ENCODE measurements at places on chromosomes 1 and 21.

DNA sequence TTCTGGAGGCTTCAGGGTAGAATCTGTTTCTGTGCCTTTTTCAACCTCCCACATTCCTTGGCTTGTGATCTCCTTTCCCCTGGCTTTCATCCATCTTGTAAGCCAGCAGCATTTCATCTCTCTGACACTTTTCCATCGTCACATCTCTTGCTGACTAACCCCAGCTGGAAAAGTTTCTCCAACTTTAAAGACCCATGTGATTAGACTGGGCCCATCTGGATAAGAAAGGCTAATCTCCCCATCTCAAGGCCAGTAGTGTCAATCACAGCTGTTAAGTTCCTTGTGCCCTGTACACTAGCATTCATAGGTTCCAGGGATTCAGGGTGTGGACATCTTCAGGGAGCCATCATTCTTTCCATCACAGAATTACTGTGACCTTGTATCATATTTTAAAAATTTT lies 452.1 kb downstream of the TTLL7 start:
- no peak for DNase-seq

- no peak for DNase-seq
Observed at GRCh38 chr1:29210278-29211085, 20.3 kb downstream of the MECR start.

DNA sequence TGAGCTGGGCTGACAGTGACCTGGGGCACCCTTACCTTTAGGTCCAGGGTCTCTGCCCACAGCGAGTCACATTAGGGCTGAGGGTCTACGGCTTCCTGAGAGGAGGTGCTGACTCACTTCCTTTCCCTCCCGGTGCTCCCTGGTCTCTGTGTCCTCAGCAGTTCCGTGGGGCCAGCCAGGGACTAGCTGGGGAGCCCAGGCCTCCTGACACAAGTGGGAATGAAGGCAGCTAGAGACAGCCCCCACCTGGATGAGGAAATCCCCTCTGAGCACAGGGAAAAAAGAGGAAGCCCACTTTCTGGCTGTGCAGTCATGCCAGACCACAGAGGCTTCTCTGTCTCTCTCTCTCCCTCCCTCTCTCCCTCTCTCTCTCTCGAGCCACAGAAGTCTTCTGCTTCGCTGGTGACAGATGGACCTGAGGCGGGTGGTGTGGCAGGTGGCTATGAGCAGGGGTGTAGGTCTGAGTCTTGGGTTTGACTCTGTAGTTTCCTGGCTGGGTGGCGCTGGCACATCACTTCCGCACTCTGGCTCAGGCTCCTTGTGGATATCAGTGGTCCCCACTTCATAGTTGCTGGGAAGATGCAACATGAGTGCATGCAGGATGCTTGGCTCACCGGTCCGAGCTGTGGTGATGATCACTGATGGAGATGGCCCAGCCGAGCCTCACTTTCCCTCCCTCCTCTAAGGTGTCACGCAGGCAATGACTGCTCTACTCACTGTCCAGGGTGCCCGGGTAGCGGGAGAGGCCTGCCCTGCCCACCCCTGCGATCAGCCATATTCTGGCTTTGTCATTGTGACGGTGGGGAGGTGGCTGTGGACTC lies 3.5 kb downstream of the SLC66A1 start:
- no peak for DNase-seq

- DNase-seq: no peak
Observed at GRCh38 chr1:116712510-116712909, 41.7 kb upstream of the CD2 start.

DNA sequence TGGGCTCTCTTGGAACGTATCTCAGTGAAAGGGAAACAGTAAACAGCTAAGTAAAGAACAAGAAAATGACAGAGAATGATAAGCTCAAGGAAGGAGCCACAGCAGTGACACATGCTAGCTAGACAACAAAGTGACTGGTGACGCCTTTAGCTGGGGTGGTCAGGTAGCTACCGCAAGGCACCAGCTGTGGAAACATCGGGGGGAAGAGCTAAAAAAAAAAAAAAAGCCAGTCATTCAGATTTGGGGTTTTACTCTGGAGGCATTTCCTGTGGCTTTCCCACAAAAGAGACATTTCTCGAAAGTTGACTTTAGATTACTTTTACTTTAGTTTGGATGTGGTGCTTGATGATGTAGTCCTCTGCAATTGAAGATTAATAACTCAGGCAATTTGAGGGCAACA lies 2.1 kb downstream of the FHAD1 start:
- DNase-seq: no peak

GRCh38 chr1:207431508-207431907 lies 22.6 kb upstream of the CR2 start:
- no peak for DNase-seq

DNA sequence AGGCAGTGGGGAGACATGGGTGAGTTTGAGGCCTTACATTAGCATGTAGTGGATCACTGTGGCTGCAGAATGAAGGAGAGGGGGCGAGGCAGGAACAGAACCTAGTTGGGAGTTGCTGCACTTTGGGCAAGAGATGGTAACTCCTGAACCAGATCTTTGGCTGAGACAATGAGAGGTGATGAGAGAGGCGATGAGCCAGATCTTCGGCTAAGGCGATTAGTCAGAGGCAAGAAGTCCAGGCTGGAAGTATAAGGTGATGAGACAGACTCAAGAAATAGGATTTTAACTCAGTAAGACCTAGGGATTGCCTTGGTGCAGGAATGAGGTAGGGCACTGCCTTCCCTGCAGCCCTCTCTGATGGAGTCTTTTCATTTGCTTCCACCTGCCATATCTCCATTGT lies 9.1 kb upstream of the ARTN start:
- DNase-seq: no peak

DNA sequence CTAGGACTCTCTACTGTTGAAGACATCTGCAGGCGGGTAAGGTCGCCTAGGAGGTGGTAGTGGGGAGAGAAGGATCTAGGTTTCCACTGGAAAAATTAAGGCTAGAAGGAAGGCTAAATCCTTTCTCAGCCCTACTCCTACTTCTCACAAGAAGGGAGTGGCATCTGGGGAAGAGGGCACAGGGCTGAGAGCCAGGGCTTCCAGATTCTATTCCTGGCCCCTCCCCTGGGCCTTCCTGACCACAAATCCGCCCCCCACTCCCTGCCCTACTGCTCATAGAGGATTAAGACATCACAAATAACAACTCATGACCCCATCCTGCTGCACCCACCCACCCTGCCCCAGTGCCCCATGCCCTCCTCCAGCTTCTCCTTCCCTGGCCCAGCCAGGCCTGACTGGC lies 2.5 kb downstream of the PHLDA3 start:
- DNase-seq: no peak

- no peak for DNase-seq
Observed at GRCh38 chr1:38456531-38456876, 403.1 kb downstream of the RRAGC start.

DNA sequence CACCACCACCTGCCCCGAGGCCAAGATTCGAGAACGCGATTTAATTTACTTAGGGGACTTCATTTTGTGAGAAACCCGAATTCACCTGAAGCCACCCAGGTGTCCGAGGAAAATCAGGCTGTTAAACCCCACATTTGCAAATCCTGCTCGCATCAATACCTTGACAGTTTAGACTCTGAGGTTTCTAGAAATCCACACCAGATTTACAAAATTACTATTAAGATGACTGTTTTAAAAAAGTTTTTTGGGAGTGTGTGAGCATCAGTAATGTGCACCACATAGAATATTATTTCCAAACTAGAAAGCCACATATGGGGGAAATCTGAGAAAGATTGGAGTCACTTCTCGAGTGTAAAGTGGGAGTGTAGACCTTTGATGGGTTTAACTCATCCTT lies 685 bp downstream of the RIMKLA start:
- DNase-seq: peak; percentile 4

GRCh38 chr1:246788895-246789338 lies 64.7 kb downstream of the SCCPDH start:
- DNase-seq: no peak

DNA sequence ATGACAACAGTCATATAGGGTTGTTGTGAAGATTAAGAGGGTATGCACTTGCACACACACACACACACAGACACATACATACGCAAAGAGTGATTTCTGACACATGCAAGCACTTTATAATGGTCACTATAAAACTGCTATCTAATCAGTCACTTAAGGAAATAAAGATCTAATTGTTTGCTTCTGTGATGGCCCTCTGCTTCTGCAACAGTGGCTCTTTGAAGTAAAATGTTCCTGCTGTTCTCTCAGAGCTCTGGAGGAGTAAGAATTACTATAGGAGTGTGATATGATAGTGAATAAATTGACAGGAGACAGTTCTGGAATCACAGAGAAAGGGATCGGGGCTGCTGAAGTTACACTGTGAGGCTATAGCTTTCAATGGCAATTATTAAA lies 494.5 kb upstream of the B3GALT2 start:
- DNase-seq: no peak

GRCh38 chr1:109914587-109915240 lies 4.1 kb downstream of the CSF1 start:
- no peak for DNase-seq

- DNase-seq: no peak
Observed at GRCh38 chr1:161185732-161186311, 8.5 kb upstream of the B4GALT3 start.

- DNase-seq: no peak
Observed at GRCh38 chr1:61274939-61275338, 192.6 kb downstream of the NFIA start.

GRCh38 chr1:24481843-24482610 lies 20.6 kb upstream of the RCAN3 start:
- no peak for DNase-seq

GRCh38 chr1:239126884-239127283 lies 259.5 kb upstream of the CHRM3 start:
- DNase-seq: no peak

DNA sequence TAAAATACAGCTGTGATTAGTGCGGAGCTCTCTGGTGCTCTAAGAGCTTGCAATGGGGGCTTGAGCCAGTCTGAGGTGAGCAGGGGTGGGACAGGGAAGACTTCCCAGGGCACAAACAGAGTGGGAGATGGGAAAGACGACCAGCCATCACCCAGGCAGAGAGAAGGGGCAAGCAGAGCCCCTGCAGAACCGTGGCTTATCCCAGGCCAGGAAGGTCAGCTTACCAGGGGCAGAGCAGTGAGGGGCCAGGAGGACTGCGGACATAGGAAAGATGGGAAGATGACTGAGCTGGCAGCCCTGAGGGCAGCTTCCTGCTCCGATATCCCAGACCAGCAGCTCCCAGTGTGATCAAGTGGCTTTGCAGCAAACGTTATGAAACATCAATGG lies 55.4 kb upstream of the IFFO2 start:
- no peak for DNase-seq

DNA sequence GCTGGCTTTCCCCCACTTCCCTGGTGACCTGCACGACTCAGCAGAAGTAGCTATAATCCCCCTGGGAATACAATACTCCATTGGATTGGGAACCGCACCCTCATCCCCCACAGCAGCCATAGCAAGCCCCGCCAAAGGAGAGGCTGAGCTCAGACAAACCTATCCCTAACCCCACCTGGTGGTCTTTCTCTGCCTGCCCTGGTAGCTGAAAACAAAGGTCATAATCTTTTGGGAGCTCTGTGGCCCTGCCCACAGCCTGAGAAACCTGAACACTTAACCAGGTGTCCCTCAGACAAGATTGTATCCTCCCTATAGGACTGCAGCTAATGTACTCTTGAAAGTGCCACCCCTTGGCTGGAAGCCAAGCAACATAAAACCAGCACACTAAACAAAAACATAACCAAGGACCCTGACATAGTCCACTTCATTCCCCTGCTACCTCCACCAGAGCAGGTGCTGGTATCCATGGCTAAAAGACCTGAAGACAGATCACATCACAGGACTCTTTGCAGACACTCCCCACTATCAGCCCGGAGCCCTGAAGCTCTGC lies 71.6 kb upstream of the RUNX1 start:
- no peak for DNase-seq

DNA sequence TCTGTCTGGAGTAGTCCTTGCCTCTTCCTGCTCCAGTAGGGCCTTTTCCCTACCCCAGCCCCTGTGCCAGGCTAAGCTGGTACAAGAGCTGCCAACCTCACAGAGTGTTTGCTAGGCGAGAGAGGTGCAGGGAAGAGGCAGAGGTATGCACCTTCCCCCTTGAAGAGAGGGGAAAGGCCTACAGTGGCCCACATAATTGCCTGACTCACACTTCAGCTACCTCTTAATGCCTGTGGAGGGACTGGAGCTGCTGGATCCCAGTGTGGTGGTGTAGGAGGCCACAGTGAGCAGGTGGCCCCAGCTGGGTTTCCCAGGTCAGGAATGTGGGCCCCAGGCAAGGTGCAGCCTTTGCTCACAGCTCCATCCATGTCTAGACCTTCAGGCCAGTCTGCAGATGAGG lies 3.3 kb upstream of the CCDC28B start:
- DNase-seq: no peak

DNA sequence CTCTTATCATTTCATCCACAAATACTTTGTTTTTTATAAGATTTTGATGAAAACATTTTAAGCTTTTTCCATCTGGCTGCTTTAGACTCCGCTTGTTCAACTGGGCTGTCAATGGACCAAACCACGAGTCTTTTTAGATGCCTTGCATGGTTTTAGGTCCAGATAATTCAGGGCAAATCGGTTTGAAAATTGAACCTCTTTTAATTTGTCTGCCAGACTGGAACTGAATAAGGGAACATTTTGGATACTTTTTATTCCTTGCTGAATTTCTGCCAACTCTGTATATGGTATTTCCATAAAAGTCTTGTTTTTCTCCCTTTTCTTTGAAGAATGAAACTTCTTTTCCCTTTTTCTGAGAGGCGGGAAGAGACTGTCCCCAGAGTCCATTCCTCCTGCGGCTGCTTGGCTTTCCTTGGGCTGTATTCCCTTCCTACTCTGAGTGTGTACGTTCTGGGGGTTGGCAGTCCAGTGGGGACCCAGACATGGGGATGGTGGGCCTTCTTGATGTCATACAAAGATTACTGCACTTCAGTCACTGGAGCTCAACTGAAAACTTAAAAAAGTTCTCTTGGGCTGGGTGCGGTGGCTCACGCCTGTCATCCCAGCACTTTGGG lies 46.5 kb upstream of the CNN3 start:
- DNase-seq: no peak

DNA sequence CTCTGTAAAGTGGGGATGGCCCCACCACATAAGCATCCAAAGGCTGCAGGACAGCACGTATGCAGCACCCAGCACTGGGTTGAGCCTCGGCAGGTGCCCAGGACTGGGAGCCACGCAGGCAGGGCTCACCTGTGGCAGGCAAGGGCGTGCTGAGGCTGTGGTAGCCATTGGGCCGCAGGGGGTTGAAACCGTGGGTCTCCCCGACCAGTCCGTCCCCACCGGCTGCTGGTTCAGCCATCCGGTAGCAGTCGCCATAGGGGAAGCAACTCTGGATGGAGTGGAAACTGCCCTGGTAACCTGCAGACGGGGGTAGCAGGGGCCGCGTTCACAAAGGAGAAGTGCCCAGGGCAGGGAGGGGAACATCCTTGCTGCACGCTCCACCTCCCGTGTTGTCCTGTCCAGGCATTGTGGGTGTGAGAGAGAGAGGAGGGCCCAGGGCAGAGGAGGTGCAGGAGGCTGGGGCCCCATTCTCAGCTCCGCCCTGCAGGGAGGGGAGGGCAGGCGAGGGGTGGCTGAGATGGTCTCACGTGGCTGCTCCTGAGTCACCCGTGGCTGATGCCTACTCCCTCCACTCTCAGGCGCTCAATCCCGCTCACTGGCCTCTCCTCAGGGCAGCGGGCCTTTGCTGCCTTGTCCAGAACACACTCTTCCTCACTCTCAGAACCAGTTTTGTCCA lies 49.9 kb downstream of the DMRTB1 start:
- DNase-seq: no peak

All from SK-N-DZ (cell line).